ENCODE measurements at places on chromosomes 3 and 15.
A peak's percentile ranks its signal among the peaks of the same experiment; 100 is the strongest.

DNA sequence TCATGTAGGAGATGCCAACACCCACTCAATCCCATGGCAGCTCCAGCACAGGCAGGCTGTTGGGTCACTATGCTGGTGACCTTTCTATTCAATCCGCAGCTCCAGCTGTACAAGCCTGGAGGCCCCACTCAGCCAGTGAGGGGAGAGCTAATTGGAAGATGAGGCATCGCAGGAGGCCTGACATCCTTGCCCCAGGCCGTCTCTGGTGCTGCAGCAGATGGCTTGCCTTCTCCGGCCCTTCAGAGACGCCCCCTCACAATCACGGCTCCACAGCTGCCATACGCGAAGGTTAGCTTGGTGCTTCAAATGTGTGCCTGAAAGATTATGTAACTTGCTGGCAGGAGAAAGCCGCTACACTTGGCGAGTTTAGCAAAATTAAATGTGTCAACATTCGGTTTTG, 104.2 kb upstream of the CLSTN2 start:
- DNase-seq, result peak; percentile 92

GRCh38 chr3:40504636-40505430, 1.0 kb upstream of the ZNF620 start:
- no peak for DNase-seq

DNA sequence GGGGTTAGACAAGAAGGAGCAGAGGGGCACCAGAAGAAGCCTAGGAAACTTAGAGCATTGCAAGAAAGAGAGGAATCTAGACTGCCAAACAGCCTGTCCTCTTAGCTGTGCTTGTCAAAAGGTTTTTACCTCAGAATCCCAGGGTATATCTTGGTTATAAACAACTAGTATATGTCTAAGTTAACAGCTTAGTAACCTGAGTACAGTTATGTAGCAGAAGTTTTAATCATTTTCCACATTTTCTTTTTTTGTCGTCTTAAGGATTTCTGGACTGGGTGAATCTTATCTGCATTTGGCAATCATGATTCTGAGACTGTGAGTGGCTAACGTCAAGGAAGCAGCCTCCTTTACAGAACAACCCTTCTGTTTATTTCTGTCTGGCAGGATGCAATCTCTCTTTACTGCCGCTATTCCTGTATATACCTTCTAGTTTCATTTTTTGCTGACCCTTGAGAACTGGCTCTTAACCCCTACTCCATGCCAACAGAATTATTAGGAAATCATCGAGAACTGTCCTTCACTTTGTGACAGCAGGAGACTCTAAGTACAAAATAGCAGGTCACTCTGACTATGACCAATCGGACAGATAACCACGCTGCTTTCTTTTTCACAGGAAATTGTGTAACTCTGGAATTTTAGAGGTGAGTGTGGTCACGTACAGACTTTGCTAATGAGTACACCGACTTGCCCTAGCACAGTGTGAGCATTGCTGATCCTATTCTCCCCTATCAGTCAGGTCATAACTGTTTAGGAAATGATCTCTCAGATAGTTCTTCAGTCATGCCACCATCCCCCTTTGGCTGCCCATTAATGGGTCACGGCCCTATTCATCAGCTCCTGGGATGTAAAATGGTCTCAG, 3.3 kb upstream of the CP start:
- no peak for DNase-seq

DNA sequence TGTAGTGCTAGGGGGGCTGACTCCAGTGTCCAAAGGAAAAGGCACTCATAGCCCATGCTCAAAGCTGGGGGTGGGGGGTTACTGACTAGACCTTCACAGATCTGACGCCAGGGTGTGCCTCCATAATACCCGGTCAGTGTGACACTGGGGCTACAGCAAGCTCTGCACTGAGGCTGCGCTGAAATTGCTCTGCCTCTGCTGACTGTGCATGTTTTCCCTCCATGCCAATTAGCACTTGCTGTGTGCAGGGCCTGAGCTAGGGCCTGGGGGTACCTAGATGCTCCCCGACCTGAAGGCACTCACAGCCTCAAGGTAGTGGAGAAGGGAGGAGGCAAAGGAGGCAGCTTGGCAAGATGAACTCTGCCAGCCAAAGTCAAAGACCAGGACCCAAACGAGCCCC, 5.2 kb downstream of the CAMKV start:
- DNase-seq, result no peak

DNA sequence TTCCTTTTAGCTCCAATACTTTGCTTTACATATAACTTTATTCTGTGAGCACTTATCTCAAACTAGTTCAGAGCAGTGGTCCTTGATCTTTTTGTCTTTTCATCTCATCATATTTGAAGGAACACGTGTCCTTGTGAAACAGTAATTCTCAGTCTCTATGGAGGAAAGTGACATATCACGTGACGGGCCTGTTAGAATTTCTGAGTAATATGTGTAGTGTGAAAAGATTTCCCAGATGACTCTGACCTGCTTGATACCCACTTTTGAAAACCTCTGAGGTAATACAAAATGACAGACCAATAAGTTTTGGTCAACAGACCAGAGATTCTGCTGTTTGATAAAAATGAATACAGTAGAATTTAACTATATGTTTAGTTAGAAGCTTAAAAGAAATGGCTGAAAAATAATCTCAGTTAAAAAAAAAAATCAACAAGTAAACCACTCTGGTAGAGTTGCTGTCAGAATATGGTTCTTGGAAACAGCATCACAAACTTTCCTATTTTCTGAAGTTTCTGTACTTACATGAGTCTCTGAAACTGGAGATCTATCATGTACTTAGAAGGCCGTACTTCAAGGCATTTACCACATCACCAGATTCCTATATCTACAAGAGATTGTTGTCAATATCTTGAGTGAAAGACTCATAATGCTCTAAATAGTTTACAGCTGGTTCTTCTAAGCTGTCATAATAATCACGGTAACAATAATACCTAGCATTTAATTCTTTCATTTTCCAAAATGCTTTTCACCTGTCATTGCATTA, 590.2 kb upstream of the TBL1XR1 start:
- no peak for DNase-seq

DNA sequence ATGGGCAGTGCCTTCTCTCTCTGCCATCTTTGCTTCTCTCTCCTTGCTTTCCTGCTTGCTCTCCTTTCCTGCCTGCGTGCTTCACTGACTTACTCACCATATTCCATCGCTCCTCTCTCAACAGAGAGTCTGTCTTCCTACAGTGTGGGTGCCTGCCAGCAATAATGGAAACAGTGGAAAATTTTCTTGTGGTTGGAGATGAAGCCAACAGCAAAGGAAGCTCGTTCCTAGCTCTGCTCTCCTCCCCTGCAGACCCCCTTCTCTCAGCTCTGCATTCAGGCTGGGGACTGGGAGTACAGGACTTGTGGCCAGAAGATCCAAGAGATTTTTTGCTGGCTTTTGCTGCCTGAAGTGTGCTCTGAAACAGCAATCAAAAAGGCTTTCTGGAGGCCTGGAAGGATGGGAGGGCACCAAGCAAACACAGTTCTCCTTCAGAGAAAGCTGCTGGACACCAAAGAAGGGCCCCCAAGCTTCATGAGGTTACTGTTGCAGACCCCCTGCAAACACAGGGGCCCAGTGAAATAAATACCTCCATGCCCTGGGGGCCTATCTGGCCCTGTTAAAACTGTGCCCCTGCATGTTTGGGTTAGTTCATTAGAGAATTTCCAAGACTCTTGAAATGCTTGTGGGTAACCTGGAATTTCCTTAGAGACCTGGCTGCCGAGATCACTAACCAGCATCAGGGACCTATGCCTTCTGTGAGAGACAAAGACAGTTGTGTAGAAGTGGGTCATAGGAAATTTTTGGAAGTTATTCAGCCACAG, 149.9 kb upstream of the RASGRP1 start:
- no peak for DNase-seq

- DNase-seq, result peak; percentile 98
Measured at GRCh38 chr3:192372616-192373015, 354.7 kb downstream of the FGF12 start.

DNA sequence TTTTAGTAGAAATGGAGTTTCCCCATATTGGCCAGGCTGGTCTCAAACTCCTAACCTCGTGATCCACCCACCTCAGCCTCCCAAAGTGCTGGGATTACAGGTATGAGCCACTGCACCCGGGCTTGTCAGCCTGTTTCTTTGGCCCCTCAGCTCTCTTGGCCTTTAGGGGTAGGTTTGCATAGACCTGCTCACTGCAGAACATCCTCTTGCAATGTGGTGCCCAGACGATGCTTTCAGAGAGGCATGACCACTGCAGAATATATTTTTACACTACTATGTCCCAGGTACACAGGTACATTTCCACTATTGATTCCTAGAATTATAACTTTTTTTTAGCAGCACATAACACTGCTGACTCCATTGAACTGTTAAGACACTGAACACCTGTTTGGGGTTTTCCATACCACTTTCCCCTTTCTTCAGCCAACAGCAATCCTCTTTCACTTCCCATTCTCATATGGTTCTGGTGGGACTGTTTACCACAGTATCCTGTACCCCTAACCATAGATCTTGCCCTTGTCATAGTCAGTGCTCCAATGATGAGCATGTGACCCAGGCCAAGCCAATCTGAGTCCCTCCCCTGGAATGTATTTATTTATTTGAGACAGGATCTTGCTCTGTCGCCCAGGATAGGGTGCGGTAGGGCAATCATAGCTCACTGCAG, 21.1 kb downstream of the CCDC32 start:
- DNase-seq, result no peak

DNA sequence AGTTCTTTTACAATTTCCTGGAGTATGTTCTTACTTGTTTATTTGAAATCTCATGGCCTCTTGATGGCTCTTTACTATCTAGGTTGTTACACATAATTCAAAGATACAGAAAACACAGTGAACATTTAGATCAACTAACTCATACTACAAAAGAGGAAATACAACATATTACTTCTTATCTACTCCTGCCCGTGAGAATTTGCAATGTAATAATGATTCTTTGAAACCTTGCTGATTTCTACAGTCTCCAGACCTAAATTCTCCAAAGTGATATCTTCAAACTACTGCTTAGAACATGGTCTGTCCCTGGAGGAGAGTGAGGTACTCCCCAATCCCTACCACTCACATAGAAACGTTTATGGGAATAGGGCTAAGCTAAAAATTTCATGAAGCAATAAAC, 29.9 kb upstream of the GOLGA8B start:
- DNase-seq, result no peak

- no peak for DNase-seq
Measured at GRCh38 chr15:29128671-29129070, 141.0 kb downstream of the NSMCE3 start.

GRCh38 chr15:72037321-72037720, 80.6 kb downstream of the MYO9A start:
- no peak for DNase-seq

DNA sequence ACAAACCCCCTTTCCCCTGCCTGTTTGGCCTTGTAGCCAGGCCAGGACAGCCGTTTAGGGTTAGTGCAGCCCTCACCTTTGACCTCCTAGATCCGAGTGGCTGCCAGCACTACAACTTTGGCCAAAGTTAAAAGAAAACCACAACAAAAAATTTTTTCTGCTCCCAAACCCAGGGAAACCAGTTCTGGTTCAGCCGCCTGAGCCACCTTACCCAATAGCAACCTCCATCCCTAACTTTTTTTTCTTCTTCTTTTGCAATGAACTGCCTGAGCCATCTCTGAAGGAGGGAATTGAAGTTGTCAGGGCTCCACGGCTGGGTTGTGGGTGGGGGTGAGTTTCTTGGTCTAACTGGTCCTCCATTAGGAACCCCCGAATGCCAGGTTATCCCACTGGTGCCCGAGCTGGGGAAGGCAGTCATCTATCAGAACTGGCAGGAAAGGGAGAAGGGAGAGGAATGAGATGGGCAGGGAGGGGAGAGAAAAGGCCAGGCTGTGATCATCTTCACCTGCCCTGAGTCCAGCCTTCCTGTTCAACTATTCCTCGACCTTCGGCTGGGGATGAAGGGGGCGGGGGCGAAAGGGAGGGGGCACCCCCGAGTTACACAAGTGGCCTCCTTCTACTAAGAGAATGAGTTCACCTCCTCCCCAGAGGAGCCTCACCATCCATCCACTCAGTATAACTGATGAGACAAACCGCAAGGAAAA, 6.2 kb upstream of the NR2F2 start:
- DNase-seq, result no peak

Data from NCI-H446 treated with DMSO at 0.1 percent for 48 hours (cell line).